ENCODE measurements at places on chromosomes 16 and 17.

DNA sequence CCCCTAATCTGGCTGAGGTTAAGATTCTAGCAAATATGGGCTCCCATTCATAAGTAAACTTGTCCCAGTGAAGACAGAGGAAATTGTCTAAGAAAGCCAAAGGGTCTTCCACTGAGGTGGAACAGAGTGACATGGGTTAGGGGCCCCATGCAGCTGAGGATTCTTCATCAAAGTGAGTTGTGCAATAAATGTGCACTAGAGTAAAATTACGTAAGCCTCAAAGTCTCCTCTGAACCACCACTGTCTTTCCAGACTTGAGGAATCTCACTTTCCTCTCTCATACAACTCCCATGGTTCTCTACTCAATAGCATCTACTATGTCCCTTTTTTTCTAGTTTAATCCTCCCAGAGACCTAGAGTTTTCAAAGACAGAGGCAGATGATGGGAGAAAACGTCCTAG lies 132.4 kb downstream of the CA10 start:
- no peak for DNase-seq

GRCh38 chr17:57482657-57483056 lies 226.3 kb downstream of the MSI2 start:
- DNase-seq: no peak

DNA sequence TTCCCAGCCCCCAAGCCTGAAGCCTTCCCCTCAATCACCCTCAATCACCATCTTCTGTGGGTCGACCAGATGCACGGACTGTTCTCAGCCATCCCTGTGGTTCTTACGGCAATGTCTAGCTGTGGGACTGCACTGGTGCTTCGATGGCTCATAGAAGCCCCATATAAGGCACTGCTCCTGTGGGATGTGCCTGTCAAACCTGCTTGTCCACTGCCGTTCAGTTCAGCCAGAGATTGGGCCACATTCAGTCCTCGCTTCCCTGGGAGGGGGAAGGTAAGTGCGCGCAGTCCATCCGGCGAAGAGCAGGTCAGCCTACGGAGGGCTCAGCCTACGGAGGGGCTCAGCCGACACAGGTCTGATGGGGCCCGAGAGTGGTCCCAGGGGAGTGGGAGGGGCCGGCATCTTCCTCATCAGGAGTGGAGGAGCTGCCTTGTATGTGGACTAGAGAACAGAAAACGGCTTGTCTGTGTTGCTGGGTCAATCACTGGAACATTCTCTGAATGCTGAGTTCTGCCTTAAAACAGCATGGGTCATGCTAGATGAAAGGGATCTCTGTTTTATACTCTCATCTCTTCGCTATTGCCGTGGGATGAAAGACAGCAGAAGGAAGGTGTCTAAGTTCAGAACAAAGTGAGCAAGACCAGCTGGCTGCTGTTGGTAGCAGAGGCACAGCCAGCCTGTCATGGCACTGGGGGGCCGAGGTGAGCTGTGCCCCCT lies at the start of gene CARD14:
TSS of gene CARD14 (plus strand) at position 247 of the 717 bp plus-strand sequence. CDS start 11,409 bp downstream, outside the sequence.
- DNase-seq: no peak

DNA sequence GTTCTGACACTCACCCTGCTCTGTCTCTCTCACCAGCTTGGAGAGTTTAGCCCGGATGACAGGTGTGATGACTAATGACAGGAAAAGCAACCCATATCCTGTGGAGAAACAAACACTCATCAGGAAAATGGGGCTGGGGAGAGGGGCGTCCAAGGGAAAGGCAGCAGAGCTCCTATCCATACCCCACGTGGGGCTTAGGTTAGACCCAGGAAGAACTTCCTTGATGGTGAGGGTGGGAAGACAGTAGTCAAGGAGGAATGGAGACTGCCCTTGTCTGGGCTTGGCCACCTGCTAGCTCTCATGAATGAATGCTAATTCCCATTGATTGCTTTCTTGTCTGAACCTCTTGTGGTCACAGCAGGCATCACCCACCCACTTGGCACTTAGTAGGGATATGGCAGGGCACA lies 3.8 kb downstream of the SLC46A1 start:
- no peak for DNase-seq

DNA sequence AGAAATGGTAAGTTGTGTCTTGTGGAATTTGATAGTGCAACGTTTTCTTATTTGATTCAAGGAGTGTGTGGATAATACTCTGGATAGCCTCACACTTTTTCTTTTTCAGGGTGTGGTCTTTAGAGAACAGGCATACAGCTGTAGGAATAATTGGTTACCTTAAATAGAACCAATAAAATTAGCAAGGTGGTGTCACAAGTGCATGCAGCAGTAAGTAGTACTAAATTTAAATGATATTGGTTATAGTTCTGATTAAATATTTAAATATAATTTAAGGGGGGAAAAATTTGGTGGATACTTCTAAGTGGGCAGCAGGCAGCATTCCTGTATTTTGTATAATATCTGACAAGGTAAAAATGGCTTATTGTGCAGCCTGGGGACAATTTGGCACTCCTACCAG lies 3.7 kb downstream of the HAPSTR1 start:
- no peak for DNase-seq

DNA sequence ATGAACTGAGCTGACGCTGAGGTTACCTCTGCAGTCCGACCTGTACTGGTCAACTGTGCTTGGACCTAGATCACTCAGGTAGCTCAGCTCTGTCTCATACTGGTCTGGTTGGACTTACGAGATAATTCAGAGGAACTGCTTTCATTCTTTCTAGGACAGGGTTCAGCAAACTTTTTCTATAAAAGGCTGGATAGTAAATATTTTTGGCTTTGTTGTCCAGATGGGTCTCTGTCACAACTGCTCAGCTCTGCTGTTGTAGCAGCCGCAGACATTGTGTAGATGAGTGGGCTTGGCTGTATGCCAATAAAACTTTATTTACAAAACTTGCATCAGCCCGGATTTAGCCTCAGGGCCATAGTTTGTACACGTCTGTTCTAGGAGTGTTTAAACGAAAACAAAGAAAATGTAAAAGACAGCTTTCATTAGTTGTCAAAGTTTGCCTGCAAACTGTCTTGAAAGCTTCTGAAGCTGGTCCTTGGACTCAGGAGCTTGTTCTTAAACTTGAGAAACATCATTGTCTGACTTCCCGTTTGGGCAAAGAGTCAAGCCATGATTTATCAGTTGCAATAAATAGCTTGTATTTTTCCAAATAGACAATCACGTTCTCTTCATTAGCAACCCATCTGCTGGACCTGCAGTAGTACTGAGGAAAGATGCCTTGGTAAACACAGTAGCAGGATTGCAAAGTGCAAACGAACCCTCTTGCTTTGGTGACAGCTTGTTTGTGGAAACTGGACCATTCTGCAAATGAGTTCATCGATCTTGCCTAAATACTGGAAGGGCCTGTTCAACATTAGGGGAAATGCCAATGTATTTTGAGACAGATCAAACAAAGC lies 253.4 kb downstream of the SNX29 start:
- DNase-seq: no peak

GRCh38 chr17:63099425-63099824 lies 133.4 kb downstream of the TANC2 start:
- DNase-seq: no peak

DNA sequence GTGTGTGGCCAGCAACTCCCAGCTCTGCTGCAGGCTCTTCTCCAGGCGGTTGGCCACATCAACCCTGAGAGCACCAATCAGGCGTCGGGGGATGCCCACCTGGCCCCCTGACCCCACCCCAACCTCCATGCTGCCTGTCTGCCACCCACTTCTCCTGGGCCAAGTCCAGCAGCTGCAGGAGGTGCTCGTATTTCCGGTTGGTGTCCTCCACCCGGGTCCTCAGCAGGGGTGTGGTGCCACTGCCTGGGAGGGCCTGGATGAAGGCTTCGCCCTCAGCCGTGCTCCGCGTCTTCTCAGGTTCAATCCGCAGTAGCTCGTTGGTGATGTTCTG lies 44.6 kb downstream of the UBN1 start:
- DNase-seq: no peak

DNA sequence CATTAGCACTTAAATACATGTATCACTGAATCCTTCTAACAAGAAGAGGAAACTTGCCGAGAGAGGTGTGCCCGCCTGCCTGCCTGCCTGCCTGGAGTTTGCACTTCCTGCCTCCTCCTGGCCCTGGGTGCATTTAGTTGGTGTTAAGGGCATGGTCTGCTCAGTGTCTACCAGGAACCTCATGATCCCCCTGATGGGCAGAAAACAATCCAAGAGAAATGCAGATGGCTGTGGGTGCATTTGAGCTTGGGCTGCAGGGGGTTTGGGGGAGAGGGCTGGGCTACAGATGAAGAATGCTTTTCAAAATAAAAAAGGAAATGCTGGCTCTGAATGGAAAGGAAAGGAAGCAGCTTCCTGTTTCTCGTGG lies 10.1 kb downstream of the KSR1 start:
- DNase-seq: no peak

DNA sequence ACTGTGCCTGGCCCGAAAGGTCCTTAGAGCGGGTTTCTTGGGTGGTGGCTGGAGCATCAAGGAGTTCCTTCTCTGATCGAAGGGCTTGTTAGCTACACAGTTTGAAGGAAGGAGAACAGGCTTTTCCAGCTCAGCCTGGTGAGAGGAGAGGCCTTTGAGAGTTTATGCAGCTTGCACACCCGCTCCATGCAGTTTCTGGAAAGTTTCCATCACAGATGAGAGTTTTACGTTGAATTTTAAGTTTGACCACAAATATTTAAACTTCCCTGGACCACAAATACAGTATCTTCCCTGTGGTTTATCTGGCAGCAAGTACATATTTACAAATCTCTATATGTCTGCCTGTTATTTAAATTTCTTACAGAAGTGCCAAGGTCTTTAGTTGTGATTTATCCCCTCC lies 56.8 kb downstream of the HIC1 start:
- DNase-seq: peak; percentile 34

DNA sequence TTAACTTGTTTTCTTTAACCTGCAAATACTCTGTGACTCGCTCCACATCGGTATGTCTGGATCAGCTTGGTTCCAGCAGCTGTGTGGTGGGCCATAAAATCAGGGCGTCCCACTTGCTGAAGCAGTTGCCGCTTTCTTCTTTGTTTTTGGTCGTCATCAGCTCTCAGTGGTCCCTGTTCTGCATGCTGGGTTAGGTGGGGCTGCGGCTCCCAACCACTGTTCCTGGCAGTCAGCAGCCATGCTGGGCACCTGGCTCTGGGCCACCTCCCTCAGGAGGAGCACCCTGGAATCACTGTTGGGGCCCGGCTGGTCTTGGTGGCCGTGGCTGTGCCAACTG lies 23.0 kb downstream of the MGRN1 start:
- no peak for DNase-seq

DNA sequence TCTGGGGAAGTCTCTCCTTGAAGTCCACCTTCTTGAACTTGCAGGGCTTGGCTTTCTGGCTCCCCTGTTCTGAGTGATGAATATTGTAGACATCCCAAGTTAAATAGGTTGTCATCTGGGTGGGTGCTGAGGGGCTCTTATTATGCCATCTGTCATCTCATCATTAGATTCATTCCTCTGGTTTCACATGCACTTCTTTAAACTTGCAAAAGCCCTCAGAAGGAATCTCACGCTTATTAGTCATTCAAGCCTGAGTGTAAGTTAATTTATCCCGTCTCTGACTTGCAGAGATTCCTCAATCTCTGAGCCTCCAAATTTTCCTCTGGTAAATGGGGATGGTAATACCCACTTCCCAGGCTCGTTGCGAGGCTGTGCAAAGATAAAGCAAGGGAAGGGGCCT lies 5.7 kb downstream of the MGAT5B start:
- DNase-seq: no peak

DNA sequence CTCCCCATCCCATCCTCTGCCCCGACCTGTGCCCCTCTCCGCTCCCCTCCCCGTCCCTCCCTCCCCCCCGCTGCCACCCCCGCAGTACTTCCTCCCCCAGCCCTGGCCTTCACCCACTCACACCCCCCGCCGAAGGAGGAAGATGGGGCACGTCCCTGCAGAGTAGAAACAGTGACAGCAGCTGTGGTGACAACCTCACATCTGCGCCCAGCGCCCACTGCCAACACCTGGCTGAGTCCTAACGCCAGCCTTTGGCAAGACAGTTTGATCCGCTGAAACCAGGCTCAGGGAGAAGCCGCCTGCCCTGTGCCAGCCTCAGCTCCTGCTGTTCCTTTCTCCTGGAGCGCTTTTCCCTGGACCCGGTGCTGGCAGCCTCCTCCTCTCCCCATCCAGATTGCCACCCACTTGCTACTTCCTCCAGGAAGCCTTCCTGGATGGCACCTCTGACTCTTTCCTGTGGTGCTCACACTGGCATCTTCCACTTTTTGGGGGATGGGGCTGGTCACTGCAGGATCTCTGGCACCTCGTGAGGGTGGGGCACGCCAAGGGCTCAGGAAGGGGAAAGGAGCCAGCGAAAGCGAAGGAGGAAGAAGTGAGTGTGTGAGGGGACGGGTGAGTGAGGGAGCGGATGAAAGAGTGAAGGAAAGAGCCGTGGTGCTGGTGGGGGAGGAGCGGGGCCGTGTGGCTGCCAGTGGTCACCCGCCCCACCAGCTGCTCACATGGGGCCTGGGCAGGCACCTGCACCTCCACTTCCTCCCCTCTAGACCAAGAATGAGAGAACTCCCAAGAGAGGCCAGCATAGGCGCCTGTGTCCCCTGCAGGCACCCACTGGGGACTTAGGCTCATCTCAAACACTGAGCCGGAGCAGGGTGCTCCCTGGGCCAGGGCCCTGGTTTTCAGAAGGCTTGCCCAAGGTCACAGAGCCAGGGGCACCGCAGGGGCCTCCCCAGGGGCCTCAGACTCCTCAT lies 27.0 kb downstream of the ZFPM1 start:
- no peak for DNase-seq

GRCh38 chr17:3809135-3809534 lies 8.1 kb upstream of the ITGAE start:
- no peak for DNase-seq

- DNase-seq: no peak
Observed at GRCh38 chr16:82169861-82170845, at the start of gene MPHOSPH6. Gene MPHOSPH6 (minus strand): TSS chr16:82170224. CDS start chr16:82170175, 49 bp downstream.

GRCh38 chr17:42660692-42661345 lies 1.7 kb downstream of the TUBG2 start:
- no peak for DNase-seq

- DNase-seq: no peak
Observed at GRCh38 chr16:49556606-49557446, 183.2 kb downstream of the C16orf78 start.

- DNase-seq: no peak
Observed at GRCh38 chr16:87580855-87581261, 21.4 kb upstream of the JPH3 start.

- no peak for DNase-seq
Observed at GRCh38 chr17:41061964-41062363, 2.0 kb upstream of the KRTAP2-3 start.

- DNase-seq: peak; percentile 22
Observed at GRCh38 chr17:39092692-39093230, 58.7 kb downstream of the PLXDC1 start.

DNA sequence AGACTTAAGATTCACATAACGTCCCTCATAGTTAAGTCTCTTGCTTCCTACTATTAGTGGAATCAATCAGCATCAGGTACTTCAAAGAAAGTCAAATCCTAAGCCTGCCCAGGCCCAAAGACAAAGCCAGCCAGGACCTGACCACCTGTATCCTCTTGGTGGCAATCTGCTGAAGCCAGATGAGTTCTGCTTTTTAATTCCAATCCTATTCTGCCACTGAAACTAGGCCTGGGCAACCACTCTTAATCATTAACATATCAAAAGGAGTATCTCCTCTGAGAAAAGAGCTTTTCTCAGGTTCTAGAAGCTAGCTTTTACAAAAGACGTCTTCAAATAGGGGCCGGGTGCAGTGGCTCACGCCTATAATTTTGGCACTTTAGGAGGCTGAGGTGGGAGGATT lies 15.1 kb upstream of the GLG1 start:
- no peak for DNase-seq
